A549 treated with AZD2906 at 1 μM for 4 hours (cell line): ENCODE measurements at places on chromosomes 12 and 14. TPM values are rescaled to one million over a fixed set of nuclear protein-coding genes. Genes with fewer than 3 reads are reported as not detected.

The PDE3A gene
- 2.2 to 3.6 TPM (median 2.9 TPM) in 5 replicates for total RNA-seq

The PPHLN1 gene
- 47.6 to 80.0 TPM (median 53.1 TPM) in 5 replicates for total RNA-seq

The TUNAR gene
- total RNA-seq, result 0.04 TPM in 1 of 5 replicates, not detected in the others

The ANKRD33 gene
- total RNA-seq, result 0.05 to 0.11 TPM (median 0.07 TPM) in 4 of 5 replicates, not detected in the other

The TMCC3 gene
- total RNA-seq, result 0.99 to 1.5 TPM (median 1.4 TPM) in 5 replicates
